ENCODE measurements at places on chromosomes 3 and 15. TPM values are rescaled to one million over a fixed set of nuclear protein-coding genes. Genes with fewer than 3 reads are reported as not detected.
A peak's percentile ranks its signal among the peaks of the same experiment; 100 is the strongest.

DPPA2 gene
- total RNA-seq = not detected

- DNase-seq = peak; percentile 75
Measured at GRCh38 chr3:52471371-52472238, 16.2 kb downstream of the NISCH start.

DNA sequence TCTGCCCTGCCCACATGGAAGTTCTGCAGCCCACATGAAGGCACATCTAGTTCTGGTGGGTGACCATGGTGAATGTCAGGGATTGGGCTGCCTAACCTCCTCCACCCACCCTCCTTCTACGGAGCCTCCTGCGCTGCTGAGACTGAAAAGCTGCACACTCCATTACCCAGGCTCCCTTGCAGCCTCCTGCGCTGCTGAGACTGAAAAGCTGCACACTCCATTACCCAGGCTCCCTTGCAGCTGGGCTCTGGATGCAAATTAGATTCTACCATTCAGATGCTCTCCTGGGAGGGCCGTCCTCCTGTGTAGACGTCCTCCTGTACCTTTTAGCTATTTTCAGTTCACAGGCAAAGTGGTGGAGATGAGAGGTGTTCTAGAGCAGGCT is 32.1 kb downstream of the POMGNT2 start:
- DNase-seq = peak; percentile 24

MYO9A gene
- total RNA-seq = 73.4 TPM

RETNLB gene
- not detected for total RNA-seq

DNA sequence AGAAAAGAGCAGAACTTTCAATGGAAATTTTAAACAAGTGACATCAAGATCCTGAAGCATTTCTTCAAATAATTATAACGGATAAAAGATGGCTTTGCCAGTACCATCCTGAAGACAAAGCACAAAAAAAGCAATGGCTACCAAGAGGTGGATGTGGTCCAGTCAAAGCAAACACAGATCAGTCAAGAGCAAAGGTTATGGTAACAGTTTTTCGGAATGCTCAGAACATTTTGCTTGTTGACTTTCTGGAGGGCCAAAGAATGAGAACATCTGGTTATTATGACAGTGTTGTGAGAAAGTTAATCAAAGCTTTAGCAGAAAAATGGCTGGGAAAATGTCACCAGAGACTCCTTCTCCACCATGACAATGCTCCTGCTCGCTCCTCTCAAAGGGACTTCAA is 31.5 kb downstream of the FEM1B start:
- no peak for DNase-seq

- DNase-seq = no peak
Measured at GRCh38 chr3:81869382-81869781, 107.9 kb upstream of the GBE1 start.

DNA sequence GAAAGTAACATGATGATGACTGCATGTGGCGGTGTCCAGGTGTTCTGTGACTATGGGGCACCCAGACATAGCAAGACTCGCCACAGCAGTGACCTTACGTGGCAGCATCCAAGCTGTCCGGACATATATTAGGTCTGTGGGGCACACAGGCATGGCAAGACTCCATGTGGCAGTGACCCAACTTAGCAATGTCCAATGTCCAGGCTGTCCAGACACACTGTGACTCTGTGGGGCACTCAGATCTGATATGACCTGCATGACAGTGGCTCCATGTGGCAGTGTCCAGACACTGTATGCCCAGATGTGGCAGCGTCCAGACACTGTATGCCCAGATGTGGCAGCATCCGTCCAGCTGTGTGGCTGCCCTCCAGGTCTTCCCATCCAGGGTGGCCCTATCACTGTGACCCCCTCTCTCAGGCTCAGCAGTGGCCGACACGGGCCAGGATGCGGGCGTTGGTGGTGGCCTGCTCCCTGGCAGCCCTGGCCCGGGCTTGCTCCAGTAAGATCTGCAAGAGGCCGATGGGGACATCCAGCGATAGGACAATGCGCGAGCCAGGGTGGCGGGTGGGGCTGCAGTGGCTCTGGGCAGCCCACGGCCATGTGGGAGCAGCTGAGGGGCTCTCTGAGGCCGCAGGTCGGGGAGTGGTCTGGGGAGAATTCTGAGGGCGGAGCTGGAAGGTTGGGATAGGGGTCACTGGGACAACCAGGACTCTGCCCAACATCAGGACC is 1.1 kb downstream of the UCN2 start:
- no peak for DNase-seq

PLA2G4D gene
- total RNA-seq = 0.13 TPM

AADAC gene
- total RNA-seq = not detected

GOLGA8F gene
- not detected for total RNA-seq

STAC gene
- total RNA-seq = 20.4 TPM

DNA sequence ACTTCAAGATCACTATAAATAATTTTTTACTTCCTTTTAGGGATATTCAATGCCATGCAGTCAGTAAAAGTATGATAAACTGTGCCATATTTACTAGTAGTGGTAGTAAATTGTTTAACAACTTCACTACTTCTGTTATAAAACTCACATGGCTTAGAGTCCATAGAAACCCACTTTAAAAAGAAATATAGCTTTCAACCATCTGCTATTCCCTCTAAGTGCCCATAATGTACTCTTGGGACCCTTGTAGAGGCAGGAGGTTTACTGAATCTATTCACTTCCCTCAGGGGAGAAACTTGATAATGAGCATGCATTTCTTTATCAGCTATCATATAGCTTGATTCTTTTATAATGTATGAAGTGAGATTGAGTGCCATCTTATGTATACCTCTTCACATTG is 1448.4 kb upstream of the ALCAM start:
- DNase-seq = no peak

DNA sequence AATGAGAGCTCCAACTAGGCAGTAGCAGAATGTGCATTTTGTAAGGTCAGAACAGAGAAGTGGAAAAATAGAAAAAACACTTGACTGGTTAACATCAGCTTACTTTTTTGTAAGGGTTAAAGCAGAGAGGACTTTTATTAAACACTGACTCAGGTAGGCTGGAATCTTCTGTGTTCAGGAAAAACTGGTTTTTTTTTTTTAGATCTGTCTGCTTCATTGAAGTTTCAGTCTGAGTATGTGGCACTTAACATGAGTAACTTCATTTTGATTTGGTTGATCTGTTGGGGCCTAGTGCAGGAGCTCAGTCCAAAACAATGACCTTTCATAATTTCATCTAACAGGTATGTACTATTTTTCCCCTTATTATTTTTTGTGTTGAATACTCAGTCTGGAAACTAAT is 141.1 kb downstream of the DOCK3 start:
- no peak for DNase-seq

DNA sequence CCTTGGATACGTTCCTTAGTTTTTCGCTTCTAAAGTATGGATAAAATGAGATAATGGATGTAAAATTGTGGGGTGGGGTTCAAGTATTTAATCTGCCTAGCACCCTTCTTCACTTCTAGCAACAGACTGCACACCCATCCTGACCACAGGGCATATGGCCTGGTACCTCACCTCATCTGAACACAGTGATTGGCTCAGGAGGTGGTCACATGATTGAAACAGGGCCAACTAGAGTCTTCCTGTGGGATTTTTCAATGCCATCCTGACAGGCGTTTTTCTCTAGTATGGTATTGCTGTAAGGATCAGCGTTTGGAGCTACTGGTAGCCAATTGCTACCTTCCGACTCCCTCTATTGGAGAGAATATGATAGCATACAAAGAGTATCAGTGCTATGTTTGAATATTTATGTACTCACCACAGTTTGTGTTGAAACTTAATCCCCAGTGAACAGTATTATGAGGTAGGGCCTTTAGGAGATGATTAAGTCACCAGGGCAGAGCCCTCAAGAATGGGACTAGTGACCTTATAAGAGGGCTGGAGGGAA is 172.2 kb downstream of the PPM1L start:
- no peak for DNase-seq

DNA sequence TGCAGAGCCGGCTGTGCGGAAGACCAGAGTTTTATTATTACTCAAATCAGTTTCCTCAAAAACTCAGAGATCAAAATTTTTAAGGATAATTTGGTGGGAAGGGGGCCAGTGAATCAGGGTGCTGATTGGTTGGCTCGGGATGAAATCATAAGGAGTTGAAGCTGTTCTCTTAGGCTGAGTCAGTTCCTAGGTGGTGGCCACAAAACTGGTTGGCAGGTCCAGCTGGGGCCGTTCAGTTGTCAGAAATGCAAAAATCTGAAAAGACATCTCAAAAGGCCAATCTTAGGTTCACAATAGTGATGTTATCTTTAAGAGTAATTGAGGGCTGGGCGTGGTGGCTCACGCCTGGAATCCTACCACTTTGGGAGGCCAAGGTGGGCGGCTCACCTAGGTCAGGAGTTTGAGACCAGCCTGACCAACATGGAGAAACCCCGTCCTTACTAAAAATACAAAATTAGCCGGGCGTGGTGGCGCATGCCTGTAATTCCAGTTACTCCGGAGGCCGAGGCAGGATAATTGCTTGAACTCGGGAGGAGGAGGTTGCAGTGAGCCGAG is 2.3 kb upstream of the ZNF589 start:
- DNase-seq = no peak

DNA sequence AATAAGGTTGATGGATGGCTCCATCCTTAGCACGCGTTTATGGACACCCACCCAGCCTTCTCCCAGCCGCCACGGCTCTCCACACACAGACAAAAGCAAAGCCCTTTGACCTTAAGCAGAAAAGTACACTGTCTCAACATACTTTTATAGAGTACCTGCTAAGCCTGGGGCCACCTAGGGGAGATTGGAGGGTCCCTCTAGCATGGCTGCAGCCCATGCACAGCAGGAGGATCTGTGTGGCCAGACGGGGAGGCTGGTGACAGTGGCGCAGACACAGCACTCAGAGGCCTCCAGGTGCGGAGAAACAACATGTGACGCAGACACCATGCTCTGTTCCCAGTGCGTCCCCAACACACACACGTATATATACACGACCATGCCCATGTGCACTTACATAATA is 174.9 kb downstream of the XXYLT1 start:
- no peak for DNase-seq

- no peak for DNase-seq
Measured at GRCh38 chr15:67307889-67308597, 53.5 kb downstream of the IQCH start.

All from ureter (tissue), 1 donor.